ENCODE measurements at places on chromosomes 13 and 19. TPM values are rescaled to one million over a fixed set of nuclear protein-coding genes. Genes with fewer than 3 reads are reported as not detected.
A peak's percentile ranks its signal among the peaks of the same experiment; 100 is the strongest.

DNA sequence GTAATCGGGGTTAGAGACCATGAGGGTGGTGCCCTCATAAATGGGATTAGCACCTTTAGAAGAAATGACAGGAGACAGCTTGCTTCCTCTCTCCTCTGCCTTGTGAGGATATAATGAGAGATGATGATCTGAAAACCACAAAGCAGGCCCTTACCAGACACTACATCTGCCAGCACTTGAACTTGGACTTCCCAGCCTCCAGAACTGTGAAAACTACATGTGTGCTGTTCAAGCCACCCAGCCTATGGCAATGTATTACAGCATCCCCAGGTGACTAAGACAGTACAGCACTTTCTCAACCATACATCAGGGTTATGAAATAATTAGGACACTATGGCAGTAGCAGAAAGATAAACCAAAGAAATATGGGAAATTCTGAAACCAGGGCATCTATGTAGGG, 7.4 kb downstream of the ZNF564 start:
- DNase-seq: no peak

The LILRA1 gene
- 0.34 TPM for total RNA-seq

The GPR32 gene
- not detected for total RNA-seq

The ZNF208 gene
- 32.4 TPM for total RNA-seq

GRCh38 chr19:38317104-38317612, 1.4 kb upstream of the YIF1B start:
- no peak for DNase-seq

The EDDM13 gene
- total RNA-seq: not detected

GRCh38 chr13:98977568-98978265, at the start of gene DOCK9:
DOCK9 (minus strand) TSS chr13:98978064; CDS start chr13:98977909, 155 bp downstream.
- peak; percentile 53 for DNase-seq

- DNase-seq: no peak
Measured at GRCh38 chr13:110942248-110942981, 27.5 kb upstream of the ANKRD10 start.

DNA sequence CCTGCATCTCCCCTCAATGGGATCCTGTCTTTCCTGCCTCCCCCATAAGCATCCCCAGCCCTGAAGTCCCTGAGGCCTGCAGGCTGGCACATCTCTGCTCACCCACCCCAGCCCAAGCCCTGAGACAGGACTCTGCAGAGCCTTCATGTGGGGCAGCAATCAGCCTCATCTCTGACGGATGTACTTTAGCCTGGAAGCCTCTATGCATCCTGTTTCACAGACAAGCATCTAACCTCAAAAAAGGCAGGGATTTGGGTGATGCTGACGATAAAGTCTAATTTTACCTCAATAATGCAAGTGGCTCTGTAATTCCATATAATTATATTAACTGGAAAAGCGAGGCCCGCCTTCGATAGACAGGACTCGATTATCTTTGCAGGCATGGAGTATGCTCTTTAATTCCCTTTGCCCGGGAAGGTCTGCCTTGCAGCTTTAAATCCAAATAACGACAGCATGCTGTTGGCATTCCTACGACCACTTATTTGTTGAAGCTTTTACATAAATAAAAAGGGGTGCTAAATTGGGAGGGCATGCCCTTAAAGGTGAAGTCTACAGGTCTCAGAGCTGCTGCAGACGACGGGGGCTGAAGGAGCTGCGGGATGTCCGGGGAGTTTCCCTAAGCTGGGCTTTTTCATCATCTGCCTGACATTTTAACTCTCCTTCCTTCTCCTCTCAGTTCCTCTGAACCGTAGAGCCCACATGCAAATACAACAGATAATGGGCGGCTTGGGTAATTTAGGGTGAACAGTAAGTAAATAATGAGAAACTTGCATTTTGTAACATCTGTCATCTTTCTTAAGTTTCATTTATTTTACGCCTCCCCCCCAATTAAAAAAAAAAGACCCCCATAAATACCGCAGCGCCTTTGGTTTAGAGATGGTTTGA, 211.5 kb downstream of the URI1 start:
- DNase-seq: no peak

DNA sequence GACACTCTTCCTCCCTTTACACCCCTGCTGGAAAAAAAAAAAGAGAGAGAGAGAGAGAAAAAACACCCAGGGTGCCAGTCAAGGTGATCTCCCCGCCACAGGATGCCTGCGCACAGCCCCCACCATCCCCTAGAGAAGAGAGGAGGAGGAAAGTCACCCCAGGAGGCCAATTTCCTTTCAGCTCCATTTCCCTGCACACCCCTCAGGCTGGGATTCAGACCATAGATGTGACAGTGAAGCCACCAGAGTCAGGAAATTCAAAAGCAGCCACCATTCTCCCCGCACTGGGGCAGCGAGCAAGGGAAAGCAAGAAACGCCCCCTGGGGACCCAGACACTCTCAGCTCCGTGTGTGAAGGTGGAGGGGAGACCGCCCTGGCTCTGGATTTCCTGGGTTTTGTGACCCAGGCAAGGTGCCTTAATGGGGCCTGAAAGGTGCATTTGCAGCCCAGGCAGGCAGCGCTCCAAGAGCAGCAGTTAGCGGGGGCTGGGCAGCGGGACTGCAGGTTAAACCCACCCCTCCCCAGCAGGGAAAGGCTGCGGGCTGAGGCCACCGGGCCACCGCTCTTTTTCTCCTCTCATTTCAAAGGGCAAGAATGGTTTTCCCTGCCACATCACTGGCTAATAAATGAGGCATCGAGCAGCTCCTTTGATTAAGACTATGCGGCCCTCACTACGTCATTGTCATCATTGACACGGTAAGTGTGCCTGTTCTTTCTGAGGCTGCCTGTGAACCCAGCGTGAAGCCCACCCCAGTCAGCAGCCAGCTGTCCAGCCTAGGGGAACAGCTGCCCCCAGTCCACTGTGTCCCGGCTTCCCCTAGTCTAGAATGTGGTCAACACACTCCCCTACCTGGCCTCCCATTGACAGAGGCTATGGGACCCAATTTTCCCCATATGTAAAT, 83.8 kb upstream of the TM9SF2 start:
- no peak for DNase-seq

DNA sequence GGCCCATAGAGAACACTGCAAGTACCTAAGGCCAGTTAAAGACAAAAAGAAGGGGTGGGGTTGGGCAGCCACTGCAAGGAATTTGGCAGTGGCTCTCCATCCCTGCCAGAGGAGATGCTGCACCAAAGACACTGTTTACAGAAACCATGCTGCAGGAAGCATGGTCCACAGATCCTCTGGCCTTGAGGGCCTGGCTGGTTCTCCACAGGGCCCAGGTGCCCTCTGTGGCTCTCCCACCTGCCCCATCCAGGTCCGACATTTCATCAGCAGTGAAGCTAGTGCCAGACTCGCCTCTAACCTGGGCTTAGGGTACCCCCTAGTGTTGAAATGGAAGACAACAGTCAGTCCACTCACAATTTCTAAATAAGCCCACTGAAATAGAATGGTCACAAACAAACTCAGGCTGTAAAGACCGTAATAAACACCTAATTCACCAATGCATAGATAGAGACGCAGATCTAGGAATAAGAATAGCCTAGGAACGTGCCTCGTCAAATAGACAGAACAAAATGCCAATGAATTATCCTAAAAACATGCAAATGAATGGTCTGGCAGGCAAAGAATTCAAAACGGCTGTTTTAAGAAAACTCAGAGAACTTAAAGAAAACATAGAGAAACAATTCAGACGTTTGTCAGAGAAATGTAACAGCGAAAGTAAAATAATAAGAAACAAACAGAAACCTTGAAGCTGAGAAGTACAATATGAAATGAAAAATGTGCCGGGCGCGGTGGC, 23.3 kb downstream of the LYPD4 start:
- no peak for DNase-seq

- DNase-seq: no peak
Measured at GRCh38 chr13:57899096-57899495, 267.6 kb downstream of the PCDH17 start.

DNA sequence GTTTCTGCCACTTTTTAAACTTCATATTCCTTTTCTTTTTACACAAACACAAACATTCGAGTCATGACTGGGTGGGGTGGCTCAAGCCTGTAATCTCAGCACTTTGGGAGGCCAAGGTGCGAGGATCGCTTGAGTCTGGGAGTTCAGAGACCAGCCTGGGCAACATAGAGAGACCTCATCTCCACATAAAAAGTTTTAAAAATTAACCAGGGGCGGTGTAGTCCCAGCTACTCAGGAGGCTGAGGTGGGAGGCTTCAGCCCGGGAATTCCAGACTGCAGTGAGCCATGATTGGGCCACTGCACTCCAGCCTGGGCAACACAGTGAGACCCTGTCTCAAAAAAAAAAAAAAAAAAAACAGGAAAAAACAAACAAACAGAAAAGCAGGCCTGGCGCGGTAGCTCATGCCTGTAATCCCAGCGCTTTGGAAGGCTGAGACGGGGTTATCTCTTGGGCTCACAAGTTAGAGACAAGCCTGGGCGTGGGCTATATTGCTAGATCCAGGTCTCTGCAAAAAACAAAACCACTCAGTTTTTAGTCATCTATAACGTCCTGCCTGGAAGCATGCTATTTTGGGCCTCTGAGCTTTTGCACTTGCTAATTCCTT, 583 bp upstream of the BAX start:
- no peak for DNase-seq

DNA sequence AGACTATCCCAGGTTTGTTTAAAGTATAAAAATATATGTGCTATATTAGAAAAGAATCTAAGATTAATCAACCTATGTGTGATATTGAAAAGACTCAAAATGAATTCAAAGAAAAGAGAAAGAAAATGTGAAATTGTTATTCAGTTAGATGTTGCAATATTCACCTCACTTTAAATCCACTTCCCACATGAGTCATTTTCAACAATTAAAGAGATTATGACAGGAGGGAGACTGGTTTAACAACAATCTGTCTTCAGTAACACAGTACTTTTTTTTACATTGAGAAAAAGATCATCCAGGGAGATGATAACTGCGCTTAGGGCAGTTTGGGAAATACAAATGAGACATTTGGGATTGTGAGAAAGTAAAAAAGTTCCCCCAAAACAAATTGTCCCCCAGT, 1246.2 kb downstream of the SLITRK1 start:
- DNase-seq: no peak

- DNase-seq: no peak
Measured at GRCh38 chr13:37608750-37609339, 10.3 kb upstream of the POSTN start.

The LRRC63 gene
- 0.83 TPM for total RNA-seq

GRCh38 chr13:72692884-72693514, 34.4 kb downstream of the MZT1 start:
- DNase-seq: no peak

- DNase-seq: peak; percentile 90
Measured at GRCh38 chr19:4057931-4058692, 8.6 kb downstream of the ZBTB7A start.

- no peak for DNase-seq
Measured at GRCh38 chr19:55118401-55118991, 1.1 kb upstream of the PPP1R12C start.

The POSTN gene
- total RNA-seq: 69.5 TPM
